Suppressor macrophage treated with lipopolysaccharide for 4 hours (primary cell): ENCODE measurements at places on chromosomes 11 and 22.

- no peak for DNase-seq
These were observed 121.8 kb upstream of the C11orf87 start for GRCh38 chr11:109300211-109300610.

DNA sequence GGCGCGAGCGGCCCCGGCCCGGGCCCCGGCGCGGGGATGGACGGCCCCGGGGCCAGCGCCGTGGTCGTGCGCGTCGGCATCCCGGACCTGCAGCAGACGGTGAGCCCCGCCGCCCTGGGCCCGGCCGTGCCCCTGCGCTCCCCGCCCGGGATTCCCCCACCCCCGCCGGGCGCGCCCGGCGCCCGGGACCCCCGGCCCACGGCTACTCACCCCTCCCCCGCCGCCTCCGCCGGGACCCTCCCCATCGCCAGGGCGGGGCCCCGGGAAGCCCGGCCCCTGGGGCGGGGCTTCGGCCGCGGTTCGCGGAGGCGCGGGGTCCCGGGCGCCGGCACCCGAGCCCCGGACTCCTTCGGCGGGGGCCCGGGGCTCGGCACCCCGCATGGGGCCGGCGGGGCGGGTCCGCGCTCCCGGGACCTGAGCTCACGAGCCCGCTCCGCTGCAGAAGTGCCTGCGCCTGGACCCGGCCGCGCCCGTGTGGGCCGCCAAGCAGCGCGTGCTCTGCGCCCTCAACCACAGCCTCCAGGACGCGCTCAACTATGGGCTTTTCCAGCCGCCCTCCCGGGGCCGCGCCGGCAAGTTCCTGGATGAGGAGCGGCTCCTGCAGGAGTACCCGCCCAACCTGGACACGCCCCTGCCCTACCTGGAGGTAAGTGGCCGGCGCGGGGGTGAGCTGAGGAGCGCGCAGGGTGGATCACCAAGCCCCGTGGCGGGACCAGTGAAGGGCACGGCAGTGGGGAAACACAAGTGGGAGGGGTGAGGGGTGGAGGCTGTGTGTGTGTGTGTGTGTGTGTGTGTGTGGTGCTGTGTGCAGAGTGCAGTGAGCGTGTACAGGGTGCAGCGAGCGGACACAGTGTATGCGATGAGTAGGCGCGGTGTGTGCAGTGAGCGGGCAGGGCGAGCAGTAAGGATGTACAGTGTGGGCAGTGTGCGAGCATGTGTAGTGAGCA lies 2.3 kb downstream of the SHANK3 start:
- no peak for DNase-seq

DNA sequence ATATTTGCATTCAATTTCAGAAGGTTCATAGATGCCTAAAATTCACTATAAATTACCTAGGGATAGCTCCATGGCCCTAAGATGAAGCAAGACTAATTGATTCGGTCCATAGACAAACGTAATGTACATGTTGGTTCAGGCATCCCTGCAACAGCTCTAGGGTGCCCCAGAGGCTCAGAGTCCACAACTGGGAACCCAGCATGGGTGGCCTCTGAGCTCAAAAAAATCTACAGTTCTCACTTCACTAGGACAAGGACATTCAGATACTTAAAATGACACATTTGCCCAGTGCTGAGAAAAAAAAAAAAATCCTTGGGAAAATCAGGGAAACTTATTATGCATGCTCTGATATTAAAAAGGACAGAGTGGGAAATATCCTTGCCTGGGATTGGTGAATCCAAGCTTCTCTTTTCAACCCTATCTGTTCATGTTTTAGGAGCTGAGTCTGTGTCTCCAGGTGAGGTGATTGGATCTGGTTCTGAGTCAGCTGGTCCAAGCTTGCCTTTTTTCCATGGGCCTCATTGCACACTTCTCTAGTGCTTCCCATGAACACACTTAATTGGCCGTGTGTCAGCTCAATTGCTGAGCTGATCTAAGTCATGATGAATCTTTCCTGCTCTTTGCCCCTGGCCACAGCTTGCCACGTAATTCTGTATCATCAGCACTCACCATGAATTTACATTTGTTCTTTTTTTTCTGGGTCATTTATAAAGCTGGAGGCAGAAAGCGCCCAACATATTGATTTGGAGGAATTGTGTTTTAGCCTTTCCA lies 116.3 kb upstream of the RCN1 start:
- DNase-seq: no peak

- no peak for DNase-seq
These were observed 36.5 kb upstream of the ANKK1 start for GRCh38 chr11:113351068-113351450.

DNA sequence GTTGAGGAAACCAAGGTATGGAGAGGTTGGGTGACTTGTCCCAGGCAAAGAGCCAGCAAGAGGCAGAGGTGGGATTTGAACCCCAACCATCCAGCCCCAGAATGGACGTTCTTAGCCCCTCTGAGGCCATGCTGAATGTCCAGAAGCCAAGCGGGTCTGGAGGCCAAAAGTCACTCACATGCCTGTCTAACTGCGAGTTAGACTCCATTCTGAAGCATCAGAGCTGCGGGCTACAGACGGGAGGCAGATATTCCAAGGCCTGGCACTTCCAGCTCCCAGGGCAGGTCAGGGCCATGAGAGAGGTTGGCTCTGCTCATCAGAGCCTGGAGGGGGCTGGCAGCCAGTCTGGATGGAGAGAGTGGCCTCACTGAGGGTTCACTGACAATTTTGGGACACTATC lies 616.5 kb downstream of the BRD1 start:
- DNase-seq: no peak
